Stimulated activated CD4-positive, alpha-beta T cell treated with anti-CD3 and anti-CD28 coated beads, Interleukin-1b, Interleukin-23, amount 100 ng/mL, for 24 hours (primary cell): ENCODE measurements at places on chromosomes 12 and 14.
A peak's percentile ranks its signal among the peaks of the same experiment; 100 is the strongest.

- no peak for DNase-seq
Observed at GRCh38 chr14:70885343-70886022, 21.8 kb upstream of the PCNX1 start.

DNA sequence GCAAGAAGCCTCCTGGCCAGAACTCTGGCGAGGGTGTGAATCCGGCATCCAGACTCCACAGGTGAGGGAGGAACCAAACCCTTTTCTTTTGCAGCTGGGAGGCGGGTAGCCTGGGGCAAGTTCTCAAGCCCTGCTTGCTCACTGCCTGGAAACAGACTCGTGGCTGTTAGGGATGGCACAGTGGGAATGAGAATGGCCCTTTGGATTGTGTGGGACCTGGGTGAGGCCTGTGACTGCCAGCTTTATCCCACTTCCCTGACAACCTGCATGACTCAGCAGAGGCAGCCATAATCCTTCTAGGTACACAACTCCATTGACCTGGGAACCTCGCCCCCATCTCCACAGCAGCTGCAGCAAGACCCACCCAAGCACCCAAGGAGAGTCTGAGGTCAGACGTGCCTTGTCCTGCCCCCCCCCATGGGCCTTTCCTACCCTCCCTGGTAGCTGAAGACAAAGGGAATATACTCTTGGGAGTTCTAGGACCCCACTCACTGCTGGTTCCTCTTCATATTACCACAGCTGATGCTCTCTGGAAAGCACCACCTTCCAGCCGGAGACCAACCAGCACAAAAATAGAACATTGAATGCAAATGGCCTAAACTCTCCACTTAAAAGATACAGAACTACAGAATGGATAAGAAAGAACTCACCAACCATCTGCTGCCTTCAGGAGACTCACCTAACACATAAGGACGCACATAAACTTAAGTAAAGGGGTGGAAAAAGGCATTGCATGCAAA, 5.1 kb upstream of the GPR33 start:
- DNase-seq = no peak

DNA sequence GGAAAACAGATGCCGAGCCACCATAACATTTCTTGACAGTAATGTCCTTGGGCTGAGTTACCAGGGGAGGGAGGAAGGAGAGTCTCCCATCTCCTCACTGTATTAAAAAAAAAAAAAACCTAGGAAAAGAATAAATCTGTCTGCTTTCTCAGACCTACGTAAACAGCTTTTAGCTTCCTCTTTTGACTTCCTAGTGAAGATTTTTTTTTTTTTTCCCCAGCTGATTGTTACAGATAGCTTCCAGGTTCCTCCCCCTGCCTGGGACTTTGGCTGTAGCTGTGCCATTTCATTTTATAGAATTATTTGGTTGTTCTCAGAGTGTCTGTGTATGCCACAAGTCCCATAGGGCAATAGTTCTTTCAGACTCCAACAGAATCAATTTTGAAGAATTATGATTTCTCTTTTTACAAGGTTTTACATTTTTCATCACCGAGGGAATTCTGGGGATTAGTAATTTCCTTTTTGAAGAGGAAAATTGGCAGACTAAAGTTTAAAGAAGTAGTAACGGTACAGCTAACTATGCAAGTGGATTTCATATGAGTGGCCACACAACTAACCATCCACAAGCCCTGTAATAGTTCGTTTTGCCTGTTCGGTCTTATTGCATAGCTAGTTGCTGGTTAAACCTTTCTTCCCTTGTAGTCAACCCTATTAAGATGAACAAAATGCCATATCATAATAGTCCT, 23.1 kb upstream of the GNS start:
- DNase-seq = no peak

GRCh38 chr14:68384335-68384734, 408.5 kb downstream of the ZFP36L1 start:
- no peak for DNase-seq

DNA sequence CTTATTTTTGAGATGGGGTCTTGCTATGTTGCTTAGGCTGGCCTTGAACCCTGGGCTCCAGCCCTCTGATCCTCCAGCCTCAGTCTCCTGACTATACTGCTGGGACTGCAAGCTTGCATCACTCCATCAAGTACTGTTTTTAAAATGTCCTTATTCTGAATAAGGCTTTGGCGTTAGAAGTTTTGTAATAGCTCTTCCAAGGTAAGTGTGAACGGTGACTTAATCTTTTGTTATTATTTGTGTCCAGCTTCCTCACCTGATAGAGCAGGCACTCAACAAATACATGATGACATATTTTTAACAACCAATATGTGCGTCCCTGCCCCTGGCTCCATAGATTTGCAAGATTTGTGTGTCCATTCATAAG, 1.4 kb downstream of the C1RL start:
- DNase-seq = no peak

GRCh38 chr12:75438059-75438754, 42.3 kb upstream of the GLIPR1 start:
- DNase-seq = no peak

GRCh38 chr12:51970904-51971646, 19.6 kb downstream of the ACVR1B start:
- DNase-seq = peak; percentile 45
